ENCODE measurements at places on chromosomes 7 and 10.

GRCh38 chr7:94832051-94832450 lies 75.3 kb upstream of the PPP1R9A start:
- no peak for DNase-seq

- peak; percentile 21 for DNase-seq
These were observed 659 bp downstream of the OPTN start for GRCh38 chr10:13100349-13101294.

- DNase-seq: no peak
These were observed 4.1 kb upstream of the SLC18A3 start for GRCh38 chr10:49605939-49606509.

GRCh38 chr10:80485076-80485945 lies 31.2 kb downstream of the TSPAN14 start:
- no peak for DNase-seq

DNA sequence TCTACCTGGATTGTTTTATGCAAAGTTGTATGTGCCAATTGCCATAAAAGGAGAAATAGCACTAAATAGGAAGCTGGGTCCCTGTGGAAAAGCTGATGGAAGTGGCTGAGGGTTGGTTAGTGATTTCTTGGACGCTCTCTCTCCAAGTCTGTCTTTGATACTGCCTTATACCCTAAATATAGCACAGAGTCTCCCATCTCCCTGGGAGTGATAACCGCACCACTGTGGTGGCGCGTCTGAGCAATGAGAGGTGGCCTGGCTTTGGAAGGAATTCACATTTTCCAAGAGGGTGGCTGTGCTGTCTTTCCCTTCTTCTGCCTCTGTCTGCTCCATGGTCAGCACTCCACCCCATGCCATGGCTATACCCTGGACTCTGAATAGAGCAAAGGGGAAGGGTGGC lies 31.2 kb downstream of the STMP1 start:
- no peak for DNase-seq

- no peak for DNase-seq
These were observed 994.8 kb upstream of the GHITM start for GRCh38 chr10:83144461-83144860.

DNA sequence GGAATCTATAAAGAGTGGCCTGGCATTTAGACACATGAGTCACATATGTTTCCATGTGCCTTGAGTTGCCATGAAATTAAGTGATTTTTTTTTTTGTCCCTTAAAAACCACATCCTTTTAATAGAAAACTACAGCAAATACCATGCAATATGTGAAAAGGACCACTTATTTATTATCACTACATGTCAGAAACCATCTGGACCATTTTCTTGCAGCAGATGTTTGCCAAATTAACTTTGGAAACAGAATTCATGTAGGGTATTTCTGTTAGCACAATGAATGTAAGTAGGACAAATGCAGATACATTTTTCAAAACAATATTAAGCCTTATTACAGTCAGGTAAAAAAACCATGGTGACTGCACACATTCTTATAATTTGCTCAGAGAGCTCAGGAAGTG lies 230.6 kb downstream of the REEP3 start:
- DNase-seq: no peak

DNA sequence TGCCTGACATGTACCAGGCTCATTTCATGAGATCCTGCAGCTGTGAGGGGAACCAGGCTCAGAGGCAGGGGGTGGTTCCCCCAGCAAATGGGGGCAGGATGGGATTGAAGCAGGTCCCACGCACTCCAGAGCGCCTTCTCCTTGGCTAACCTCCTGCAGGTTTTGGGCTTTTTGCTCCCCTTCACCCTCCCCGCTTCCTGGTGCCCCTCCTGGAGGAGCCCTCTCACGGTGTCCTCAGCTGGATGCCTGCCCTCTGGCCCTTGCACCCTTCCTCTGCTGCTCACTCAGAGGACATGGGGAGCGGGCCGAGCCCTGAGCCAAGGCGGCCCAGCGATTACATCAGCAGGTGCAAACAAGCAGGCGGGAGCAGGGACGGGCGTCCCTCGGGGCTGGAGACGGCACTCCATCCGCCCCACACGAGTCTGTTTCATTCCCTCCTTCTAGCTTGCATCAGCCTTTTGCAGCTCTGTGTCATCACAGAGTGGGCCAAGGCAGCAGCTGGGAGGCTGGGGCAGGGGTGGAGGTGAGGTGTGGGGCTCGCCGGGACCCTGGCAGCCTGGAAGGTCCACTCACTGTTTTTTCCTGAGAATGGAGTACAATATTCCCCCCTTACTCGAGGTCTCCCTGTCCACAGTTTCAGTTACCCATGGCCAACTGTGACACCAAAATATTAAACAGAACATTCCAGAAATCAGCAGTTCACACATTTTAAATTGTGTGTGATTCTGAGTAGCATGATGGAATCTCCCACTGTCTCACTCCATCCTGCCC lies 52.7 kb upstream of the SLC29A3 start:
- peak; percentile 86 for DNase-seq

DNA sequence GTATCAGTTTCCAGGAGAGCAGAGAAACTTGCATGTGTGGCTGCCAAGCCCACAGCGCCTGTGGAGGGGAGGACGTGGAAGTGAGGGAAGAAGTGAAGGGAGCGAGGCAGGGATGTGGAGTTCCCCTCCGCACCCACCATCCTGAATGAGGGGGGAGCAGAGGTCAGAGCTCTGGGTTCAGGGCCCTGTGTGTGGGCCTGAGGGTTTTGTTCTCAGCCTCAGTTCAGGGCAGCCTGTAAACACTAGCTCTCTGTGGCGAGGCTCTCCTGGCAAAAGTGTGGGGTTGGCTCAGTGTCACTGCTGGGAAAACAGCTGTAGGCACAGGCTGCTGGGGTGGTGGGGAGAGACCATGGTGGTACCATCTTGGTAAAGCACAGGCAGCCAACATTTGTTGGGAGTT lies 108.4 kb downstream of the C10orf105 start:
- no peak for DNase-seq

GRCh38 chr7:21041666-21042065 lies 255.0 kb upstream of the SP8 start:
- no peak for DNase-seq

DNA sequence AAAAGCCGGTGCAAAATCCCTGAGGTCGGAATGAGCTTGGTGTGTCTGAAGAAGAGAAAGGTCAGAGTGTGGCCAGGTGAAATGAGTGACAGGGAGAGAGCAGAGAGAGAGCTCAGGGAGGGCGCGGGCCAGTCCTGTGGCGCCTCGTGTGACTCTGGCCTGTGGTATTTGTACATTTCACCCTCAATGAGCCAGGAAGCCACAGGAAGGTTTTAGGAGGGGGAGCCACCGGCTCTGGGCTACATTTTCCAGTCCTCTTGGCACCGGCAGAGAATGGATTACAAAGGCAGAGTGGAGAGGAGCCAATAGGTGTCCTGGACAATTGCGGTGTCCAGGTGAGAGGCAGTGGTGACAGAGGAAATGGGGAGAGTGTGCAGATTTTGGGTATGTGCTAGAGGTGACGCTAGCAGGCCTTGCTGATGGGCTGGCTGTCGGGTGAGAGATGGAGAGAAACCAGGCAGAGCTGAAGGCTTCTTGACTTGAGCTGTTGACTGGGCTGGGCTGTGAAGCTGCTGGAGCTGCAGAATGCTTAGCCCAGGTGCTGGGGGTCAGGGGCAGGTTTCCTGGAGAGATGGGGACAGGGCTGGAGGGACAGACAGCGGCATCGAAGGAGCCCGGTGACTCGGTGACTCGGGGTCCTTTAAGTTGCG lies 38.1 kb downstream of the COL13A1 start:
- peak; percentile 71 for DNase-seq

- no peak for DNase-seq
These were observed 38.3 kb upstream of the TAC1 start for GRCh38 chr7:97693586-97693985.

DNA sequence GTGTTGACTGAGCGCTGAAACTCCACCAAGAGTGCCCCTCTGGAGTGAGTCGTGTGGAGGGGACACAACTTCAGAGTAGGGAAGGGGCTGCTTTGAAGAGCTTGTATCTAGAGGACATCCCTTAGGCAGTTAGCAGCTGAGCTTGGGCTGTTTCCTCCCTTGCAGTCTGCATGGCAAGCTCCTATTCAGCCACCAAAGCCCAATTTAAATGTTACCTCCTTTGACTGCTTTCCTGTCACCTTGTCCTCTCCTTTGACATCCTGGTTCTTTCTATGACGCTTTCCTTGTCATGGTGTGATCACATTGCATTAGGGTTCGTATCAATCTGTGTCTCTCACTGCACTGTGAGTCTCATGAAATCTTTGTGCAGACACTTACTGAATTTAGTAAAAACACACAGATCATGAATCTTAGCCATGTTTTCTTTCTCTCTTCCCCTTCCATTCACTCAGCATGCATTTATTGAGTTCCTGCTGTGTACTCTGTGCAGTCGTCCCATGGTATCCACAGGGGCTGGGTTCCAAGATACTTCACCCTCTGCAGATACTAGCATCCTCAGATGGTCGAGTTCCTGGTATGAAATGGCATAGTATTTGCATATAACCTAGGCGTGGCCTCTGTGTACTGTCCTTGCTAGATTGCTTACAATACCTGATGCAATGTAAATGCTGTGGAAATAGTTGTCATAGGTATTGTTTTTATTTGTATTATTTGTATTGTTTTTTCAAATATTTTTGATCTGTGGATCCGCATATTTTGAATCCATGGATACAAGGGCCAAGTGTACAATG lies 228.5 kb downstream of the CCDC3 start:
- DNase-seq: no peak

DNA sequence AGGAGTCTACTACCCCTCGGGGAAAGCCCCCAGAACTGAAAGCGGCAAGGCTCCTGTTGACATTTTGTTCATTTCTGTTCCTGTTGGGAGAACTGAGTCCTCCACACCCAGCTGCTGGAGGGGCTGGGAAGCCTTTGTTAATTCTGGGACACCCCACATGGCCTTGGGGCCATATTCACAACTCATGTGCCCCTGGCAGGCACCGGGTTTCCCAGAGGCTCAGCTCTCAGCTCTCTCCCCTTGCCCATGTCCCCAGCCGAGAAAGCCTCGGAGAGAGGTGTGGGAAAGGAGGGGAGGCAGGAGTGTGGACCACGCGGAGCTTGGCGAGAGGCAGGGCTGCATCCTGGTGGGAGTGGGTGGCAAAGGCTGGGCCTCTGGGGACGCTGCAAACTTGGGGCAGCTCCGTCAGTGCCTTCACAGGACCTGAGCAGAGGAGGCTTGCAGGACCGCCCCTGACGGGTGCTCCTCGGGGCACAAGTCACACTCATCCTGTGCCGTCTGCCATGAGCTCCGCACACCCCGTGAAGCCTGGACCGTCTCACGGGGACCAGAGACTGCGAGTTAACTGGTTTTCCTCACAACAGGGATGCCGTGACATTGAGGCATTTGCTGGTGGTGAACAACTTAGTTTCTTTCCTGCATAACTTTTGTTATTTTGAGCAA lies 140.9 kb downstream of the DNAJB6 start:
- no peak for DNase-seq

DNA sequence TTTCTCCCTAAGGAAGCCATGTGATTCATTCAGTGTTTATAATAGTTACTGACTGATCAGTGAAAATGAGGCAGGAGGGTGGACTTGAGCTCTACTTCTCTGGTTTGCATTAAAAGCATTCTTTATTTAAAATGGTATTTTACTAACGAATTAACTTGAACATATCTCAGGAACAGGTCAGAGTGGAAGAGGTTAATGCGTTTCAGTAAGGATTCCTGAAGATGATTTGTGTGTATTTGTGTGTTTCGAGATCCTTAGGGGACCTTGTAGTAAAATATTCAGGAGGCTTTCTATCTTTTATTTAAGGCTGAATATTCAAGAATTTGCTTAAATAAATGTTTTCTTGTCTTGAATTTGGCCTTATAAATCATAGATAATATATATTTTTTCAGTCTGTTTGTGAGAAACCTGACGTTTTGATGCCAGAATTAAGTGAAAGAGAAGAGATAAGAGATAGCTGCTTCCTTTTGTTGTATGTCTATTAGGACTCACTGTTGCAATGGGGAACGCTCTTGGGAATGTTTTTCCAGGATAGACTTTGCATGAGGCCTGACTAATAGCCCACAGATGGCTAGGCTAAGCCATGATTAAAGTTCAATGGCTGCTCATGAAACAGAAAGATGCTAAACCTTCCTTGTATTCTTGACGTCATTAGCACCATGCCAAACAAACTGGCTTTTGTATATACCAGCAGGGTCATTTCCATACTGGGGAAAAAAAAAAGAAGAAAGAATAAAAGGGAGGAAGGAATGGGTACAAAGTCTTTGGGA lies 93.8 kb upstream of the MTPN start:
- DNase-seq: no peak

- no peak for DNase-seq
These were observed 36.1 kb upstream of the SMNDC1 start for GRCh38 chr10:110340816-110341215.

DNA sequence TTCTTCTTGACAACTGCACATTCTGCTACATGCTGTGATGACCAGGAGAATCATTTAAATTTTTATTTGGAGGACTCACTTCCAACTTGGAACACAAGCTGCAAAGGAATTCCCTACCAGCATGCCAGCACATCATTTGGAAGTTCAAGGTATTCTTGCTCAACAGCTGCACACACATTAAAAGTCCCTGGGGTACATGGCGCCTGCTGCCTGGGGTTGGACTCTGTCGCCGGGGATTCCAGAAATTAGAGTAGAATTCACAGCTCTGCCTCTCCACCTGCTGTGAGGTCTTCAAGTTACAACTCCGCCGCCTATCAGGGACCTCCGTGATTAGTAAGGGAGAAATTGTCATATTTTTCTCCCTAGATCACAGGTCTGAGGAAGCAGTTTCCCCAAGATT lies 1.1 kb downstream of the ZNF32 start:
- DNase-seq: no peak

DNA sequence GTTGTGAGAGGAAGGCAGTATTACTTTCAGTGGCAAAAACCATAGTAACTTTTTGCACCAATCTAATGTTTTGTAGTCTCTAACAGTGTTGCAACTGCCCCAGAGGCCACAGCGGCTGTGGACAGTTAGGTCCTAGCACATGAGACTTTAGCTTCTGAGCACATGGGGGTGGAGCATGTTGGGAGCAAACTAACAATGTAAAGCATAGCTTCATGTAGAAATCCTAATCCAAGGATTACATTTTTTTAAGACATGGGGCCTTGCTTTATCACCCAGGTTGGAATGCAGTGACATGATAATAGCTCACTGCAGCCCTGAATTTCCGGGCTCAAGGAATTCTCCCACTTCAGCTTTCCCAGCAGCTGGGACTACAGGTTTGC lies 49.0 kb downstream of the LAMB1 start:
- no peak for DNase-seq

GRCh38 chr7:96157856-96158255 lies 164.0 kb downstream of the SLC25A13 start:
- no peak for DNase-seq

GRCh38 chr7:98166668-98166970 lies 44.6 kb upstream of the BHLHA15 start:
- no peak for DNase-seq

- DNase-seq: no peak
These were observed 7.1 kb downstream of the CABCOCO1 start for GRCh38 chr10:61669849-61670248.

- no peak for DNase-seq
These were observed 45.6 kb upstream of the PIP4K2A start for GRCh38 chr10:22760025-22760424.

DNA sequence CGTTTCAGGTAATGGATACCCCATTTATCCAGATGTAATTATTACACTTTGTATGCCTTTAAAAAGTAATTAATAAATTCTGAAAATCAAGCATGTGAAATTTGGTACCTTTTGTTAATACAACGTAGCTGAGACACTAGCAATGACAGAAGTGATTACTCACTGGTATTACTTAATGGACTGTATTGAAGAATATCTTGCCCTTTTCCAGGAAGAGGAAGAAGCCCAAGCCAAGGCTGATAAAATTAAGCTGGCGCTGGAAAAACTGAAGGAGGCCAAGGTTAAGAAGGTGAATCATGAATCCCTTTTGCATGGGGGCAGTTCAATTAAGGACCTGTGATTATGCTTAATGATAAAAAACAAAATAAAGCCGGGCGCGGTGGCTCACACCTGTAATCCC lies 64.8 kb downstream of the APBB1IP start:
- DNase-seq: no peak

Measured in SW480 (cell line).